ENCODE measurements at places on chromosomes 12 and 14.

DNA sequence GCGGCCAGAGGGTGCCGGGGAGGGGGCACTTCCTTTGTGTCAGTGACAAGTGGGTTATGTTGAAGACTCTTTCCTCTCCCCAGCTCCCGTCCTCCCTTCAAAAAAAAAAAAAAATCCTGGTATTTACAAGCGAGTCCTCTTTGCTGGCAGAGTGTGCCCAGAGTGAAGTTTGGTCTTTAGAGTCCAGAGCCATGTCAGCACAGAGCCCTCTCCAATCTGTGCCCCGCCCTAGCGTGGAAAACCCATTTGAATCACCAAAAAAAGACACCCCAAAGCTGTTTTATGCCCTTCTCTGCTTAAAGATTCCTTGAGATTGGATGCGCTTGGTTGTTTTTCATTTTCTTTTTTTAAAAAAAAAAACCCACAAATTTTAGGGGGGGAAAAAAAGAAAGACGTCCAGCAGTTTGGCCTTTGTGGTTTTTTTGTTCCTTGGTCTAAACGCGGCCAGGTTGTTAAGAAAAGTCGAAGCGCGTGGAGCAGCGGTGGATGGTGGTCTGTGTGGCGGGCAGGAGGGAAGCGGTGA lies 3.3 kb downstream of the NKX2-1 start:
- no peak for DNase-seq

- DNase-seq: no peak
Observed at GRCh38 chr14:54475187-54475899, 13.4 kb downstream of the GMFB start.

DNA sequence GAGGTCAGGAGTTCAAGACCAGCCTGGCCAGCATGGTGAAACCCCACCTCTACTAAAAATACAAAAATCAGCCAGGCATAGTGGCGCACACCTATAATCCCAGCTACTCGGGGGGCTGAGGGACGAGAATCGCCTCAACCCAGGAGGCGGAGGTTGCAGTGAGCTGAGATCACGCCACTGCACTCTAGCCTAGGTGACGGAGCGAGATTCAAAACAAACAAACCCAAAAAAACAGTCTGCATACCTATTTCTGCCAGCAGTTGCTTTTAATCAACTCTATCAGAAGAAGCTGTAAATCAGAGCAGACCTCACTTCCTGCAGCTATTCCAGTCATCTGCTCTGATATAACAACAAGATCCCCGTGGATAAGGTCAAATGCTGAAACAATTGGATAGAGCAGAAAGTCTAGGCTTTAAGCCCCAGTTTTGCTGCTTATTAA lies 50.5 kb downstream of the LIMA1 start:
- no peak for DNase-seq

GRCh38 chr12:93783832-93784231 lies 106.7 kb downstream of the CRADD start:
- no peak for DNase-seq

DNA sequence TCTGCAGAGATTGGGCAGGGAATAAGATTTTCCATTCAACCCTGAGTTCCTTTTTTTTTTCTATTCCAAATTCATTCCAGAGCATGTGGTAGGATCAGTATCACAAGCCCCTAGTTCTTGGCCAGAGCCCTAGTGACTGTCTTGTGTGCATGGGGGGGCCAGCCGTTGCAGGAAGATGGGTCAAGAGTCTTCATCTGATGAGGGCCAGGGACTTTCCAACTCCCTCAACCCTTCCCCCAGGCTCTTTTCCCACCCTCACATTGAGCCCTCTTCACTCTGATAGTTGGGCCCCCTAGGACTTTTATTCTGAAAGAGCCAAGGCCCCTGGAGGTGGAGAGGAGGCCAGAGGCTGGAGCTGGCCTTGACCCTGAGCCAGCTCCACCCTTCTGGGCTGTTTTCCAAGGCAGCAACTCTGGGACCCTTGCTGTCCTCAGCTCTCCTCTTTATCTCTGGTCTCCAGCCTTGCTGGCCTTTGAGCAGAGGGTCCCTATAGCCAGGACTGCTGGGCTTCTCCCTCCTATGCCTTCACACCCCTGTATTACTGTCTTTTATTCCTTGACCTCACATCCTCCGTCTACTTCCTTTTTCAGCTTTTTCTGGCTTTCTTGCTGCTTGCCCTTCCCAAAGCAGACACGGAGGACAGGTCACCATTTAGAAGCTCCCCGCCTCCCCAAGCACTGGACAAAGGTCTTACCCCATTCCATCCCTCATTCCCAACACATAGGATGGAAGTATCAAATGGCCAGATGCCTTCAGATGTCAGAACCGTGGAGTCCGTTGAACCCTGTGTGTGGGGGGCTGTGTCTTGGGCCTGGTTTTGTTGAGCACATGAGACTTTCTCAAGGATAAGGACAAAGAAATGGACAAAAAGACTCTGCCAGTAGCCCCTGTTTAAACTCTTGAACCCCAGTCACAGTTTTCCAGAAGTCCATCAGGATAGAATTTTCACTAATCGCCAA lies 5.6 kb downstream of the RBP5 start:
- no peak for DNase-seq

DNA sequence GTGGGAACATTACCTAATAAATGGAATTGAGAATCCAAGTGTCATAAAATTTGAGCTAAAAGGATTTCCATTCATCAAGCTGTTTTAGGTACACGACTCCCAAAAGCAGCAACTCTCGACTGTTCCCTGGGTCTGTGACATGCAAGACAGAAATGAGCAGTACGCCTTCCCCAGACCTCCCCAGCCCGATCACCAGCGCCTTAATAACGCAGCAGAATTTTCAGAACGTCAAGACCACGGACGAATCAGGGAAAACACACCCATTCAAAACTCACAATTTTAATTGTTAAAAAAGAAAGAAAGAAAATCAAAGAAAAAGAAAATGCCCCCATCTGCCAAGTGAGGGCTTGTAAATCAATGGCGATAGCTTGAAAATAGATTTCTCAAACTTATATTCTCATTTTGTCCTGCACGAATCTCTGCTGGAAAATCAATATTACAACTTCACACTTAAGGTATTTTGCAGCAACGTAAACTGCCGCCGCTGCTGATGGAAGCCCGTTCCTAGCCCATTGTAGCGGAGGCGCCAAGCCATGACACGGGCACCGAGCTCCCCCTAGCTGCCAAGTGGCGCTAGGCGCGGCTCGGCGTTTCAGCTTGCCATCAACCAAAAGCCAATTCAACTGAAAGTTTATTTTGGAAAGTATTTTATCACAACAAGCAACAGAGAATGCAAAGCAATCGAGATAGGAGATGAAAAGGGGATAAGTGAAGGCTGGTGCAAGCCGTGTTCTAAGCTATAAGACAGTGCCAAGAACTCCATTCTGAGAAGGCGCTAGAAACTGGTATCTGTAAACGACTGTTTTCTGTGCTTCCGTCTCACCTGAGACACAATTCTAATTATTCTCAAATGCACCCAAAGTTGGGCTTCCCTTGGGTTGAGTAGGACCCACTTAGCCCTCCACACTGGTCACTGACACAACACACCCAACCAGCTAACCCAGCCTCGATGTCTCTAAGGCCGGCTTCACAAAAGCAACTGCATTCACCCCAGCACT lies 5.5 kb downstream of the BCL11B start:
- peak; percentile 82 for DNase-seq

- DNase-seq: no peak
Observed at GRCh38 chr12:25789541-25789944, 168.9 kb upstream of the RASSF8 start.

DNA sequence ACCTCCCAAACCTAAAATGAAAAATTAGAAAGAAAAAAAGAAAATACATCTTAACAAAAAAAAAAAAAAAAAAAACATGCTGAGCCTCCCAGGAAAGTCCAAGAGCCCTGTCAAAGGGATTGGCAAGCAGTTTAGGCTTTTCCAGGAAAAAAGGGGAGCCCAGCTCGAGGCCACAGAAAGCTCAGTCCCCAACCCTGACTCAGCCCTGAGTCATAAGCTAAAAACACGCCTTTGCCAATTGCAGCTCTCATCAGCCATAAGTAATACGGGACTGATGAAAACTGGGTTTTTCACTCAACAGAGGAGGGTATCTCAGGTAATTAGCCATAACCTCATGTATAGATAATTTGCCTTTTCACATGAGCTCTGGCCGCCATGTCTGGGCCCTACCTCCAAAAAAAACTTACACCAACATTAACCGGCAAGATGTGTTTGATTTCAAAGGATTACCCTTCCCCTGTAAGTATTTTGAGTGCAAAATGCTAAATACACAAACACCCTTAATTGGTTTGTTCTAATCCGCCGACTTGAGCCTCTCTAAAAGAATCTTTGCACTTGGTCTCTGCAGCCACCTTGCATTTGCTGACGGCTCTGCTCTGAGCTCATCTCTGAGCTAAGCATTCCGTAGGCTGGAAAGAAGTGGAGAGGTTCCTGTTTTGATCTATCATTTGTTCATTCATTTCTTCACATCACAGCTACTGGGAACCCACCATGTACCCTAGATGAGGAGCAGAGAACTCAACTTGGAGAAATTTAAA lies 319.2 kb downstream of the BCL11B start:
- no peak for DNase-seq

DNA sequence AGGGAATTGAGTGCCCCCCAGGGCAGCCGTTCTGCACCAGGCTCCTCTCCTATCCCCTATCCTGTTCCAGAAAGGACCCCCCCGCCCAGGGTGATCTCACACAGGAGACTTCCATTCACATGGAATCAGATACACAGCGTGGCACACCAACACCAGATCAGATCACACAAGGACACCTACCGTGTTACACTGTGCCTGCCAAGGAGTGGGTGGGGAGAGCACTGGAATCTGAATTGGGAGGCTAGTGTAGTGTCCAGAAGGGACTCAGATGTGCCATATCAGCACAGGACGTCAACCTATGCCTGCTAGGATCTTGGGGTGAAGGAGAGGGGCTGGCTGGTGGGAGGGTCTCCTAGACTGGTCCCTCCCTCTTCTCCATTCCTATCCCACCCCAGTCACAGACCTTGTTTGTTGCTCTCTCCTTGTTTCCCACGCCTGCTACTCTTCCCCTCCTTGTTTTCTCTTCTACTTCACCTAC lies 2.3 kb downstream of the PTMS start:
- no peak for DNase-seq

GRCh38 chr12:16618256-16618655 lies 12.3 kb upstream of the LMO3 start:
- no peak for DNase-seq

DNA sequence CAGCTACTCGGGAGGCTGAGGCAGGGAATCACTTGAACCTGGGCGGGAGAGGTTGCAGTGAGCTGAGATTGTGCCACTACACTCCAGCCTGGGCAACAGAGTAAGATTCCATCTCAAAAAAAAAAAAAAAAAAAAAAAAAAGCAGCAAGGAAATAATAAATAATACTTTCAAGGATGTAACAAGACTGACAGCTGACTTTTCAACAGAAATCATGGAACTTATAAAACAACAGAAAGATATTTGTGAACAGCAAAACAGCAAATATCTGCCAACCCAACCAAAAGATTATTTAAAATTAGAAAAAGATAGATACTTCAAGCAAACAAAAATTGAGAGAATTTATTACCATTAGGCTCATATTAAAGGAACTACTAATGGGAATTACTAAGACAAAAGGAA lies 115.1 kb downstream of the TSHR start:
- DNase-seq: no peak

DNA sequence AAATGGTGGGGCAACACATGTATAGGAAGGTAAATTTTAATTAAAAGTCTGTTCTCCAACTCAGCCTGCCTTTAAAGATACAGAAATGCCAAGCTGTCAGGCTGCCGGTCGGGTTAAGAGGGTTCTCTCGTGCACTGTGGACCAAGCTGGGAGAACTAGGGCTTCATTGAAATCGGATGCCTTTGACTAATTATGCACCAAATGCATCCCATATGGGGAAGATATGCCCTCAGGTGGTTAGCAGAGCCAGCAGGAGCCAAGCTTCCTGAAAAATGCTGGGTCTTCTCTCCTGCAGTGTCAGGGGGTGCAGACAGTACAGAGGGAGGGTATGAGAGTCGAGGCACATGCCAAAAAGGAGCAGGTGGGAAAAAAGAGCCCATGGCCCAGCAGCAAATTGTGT lies 236.1 kb downstream of the CACNA1C start:
- no peak for DNase-seq

DNA sequence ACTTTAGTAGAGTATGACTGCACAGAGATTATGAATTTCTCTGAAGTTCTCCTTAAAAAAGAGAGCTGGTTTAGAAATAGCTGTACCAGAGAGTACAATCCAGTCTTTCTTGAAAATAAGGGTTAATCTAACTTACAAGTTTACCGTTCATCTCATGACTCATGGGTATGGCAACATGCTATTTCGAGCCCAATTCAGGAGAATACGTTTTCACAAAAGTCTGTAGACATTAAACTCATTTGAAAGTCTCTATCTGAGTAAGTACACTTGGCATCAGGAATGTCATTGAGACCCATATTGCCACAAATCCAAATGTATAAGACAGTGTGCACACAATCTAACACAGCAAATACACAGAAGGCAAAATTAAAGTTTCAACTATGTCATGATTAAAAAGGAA lies 160.5 kb downstream of the PIK3C2G start:
- no peak for DNase-seq

GRCh38 chr14:95507701-95508103 lies 8.7 kb downstream of the SYNE3 start:
- DNase-seq: no peak

- no peak for DNase-seq
Observed at GRCh38 chr12:109654357-109654756, 59.3 kb upstream of the FAM222A start.

- DNase-seq: no peak
Observed at GRCh38 chr12:89574736-89575208, 48.9 kb upstream of the POC1B start.

GRCh38 chr12:10664499-10664898 lies 9.4 kb downstream of the STYK1 start:
- no peak for DNase-seq

Data from stimulated activated CD4-positive, alpha-beta T cell treated with anti-CD3 and anti-CD28 coated beads, Interleukin-15, amount 100 ng/mL, for 1 hour (primary cell).